ENCODE measurements at places on chromosomes 1 and 21.

DNA sequence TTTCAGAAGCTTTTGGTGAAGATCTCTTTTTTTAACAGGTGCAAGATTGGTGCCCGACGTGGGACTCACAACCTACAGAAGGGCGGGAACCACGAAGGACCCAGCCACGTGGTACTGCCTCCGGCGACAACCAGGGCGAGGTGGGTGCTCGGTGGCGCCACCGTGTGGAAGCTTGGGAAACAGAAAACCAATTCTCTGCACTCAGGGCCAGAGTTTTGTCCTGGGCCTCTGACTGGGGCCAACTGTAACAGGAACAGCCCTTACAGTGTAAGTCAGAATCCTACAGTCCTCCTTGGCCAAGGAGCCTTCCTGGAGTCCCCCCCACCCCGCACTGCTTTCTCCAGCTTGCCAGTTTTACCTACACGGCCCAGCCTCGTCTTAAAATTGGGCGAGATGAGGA is 11.6 kb upstream of the S100A7A start:
- no peak for DNase-seq

GRCh38 chr1:98417820-98418219 is 243.7 kb upstream of the SNX7 start:
- no peak for DNase-seq

GRCh38 chr1:204673909-204674649 is 11.5 kb downstream of the LRRN2 start:
- DNase-seq = no peak

DNA sequence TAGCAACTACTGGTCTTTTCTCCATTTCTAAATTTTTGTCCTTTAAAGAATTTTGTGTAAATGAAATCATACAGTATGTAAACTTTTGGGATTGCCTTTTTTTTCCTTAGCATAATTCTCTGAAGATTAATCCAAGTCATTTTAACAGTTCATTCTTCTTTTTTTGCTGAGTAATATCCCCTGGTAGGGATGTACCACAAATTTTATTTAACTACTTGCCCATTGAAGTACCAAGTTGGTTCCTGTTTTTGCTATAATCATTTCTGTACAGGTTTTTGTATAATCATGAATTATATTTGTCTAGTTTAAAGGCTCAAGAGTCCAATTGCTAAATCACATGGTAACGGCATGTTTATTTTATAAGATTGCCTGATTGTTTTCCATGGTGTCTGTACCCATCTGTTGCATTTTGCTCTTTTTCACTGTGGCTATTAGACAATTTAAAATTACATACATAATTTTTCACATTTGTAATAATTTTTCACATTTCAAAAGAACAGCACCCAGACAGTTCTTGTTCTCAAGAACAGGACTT is 891.1 kb downstream of the USP25 start:
- DNase-seq = no peak

DNA sequence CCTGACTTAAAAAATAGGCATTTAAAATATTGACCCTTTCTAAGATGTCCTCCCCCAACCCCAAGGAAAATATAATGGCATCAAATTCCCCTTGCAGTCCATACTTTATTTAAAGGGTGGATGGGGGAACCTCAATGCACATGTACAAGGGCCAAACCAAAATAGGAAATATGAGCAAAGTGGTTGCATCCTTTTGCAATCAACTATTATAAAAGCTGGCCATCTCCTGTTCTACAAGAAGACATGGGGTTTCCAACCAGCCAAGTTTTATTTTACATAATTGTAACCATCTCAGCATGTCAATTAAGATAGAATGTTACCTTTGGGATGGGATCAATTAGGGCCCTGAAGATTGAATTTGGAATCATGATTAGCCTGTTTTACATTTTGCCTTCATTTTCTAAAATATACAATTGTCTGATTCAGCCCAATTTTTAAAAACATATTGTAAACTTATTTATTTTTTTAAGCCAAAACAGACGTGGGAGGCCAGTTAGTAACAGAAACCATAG is 146.7 kb upstream of the NFIA start:
- DNase-seq = no peak

DNA sequence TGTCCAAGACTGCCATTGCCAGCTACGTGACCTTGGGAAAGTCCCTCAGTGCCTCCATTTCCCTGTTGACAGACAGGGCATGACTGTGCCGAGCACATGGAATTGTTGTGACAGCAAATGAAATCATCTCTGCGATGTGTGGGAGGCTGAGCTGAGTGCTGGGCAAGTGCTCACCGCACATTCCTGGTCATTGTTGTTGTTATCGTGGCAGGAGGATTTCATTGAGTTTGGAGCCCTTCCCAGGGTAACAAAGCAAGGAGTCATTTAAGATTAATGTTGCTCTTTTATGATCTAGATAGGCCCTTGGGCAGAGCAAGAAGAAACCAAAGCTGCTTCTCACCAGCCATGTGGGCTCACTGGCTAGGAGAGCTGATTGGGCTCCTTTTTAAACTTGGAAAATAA is 39.6 kb upstream of the ITPKB start:
- DNase-seq = no peak

- no peak for DNase-seq
Measured at GRCh38 chr21:35563885-35564451, 496.4 kb downstream of the SETD4 start.

GRCh38 chr1:10556430-10557005 is 81.8 kb downstream of the PEX14 start:
- no peak for DNase-seq

- no peak for DNase-seq
Measured at GRCh38 chr1:147722124-147722523, 38.3 kb downstream of the GJA5 start.

DNA sequence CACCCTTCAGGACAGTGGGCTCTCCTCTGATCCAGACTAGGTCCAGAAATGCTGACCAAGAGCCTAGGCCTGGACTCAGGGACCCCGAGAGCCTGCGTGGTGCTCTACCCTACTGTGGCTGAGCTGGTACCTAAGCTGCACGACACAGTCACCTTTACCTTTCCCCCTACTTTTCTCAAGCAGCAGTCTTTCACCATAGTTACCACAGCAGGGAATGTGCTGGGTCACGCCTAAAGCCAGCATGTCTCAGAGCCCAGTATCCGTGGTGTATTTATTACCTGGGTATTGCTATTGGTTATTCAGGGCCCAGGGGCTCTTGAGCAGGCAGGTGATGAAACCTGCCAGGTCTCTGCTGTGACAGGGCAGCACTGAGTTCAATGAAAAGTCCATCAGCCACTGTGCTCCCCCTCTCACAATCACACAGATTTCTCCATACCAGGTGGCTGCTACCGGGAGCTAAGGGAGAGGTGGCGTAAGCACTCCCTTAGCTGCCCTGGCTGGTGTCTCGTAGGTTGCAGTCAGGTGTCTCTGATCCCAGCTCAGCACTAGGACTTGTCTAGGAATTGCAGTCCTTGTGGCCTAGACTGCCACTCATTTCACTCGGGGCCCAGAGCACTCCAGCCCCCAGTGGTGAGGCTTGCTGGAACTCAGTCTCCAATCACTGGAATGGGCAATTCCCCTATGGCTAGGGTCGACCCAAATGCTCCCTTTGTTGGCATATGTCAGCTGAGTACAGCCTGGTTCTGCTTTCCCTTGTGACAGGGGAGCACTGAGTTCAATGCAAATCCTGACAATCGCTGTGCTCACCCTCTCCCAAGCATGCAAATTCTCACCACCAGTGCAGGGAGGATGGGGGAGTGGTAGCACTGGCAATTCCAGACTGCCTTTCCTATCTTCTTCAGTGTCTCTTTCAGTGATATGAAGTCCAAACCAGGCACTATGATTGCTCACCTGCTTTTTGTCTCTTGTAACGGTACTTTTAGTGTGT is 128.7 kb downstream of the PHTF1 start:
- no peak for DNase-seq

DNA sequence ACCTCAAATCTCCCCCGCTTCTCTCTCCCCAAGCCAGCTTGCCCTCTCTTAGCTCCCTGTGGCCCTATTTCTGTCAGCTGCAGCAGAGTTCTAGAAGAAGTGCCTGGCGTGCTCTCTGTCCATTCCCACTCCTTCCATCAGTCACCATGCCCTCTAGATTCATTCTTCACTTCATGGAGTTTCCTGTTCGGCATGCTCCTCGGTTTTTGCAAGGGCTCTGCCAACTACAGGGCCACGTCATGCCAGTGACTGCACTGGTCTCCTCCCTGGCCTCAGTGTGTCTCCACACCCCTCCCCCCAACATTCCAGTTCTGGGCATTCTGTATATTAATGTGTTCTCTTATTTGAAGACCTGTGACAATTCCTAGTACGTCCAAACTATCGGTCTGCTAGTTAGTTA is 113.9 kb downstream of the SLC45A1 start:
- no peak for DNase-seq

DNA sequence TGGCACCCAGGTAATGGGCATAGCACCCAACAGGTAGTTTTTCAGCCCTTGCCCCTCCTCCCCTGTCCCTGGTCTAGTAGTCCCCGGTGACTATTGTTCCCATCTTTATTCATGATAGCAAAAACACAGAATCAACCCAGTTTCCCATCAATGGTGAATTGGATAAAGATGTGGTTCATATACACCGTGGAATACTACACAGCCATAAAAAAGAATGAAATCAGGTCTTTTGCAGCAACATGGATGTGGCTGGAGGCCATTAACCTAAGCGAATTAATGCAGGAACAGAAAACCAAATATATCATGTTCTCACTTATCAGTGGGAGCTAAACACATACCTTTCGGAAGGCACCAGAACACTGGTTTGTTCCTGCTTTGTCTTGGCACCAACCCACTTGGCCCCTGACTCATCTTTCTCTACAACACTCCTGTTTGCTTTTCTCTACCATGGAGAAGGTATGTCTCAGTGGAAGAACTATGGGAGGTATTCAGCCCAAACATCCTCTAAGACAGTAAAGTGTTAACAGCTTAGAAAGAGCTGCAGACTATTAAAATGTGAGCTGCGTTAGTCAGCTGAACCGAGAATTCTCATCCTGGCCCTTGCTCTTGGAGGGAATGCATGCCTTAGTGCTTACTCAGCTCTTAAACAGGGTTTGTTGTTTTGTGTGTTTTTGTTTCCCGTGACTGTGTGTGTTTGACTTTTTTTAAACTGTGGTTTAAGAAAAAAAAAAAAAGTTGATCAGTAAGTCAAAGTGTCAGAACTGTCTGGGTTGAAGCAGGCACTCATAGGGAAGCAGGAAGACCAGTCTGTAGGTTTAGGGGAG is 203.0 kb downstream of the TOMM20 start:
- no peak for DNase-seq
